ENCODE measurements at places on chromosomes 13 and 19.

- DNase-seq, result no peak
Measured at GRCh38 chr13:44652168-44652567, 76.0 kb upstream of the TSC22D1 start.

DNA sequence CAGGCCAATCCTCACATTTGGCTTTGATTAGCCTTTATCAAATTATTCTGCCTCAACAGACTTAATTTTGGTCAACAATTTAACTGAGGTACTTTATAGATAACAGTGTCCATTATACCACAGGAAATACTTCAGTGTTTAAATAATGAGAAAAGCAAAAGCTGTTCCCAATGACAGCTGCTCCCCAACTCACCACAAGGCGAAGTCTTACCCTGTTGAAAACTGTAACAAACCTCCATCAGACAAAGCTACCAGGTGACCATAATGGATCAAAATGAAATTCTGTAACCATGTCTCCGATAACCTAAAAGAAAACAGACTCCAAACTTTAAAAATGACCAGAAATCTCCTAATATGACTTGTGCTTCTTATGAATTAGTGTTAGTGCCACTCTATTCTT lies 50.3 kb downstream of the ZNF44 start:
- DNase-seq, result no peak

GRCh38 chr19:54209811-54210494 lies 9.3 kb downstream of the RPS9 start:
- peak; percentile 65 for DNase-seq

GRCh38 chr13:73212482-73212881 lies 153.7 kb downstream of the KLF5 start:
- DNase-seq, result no peak

DNA sequence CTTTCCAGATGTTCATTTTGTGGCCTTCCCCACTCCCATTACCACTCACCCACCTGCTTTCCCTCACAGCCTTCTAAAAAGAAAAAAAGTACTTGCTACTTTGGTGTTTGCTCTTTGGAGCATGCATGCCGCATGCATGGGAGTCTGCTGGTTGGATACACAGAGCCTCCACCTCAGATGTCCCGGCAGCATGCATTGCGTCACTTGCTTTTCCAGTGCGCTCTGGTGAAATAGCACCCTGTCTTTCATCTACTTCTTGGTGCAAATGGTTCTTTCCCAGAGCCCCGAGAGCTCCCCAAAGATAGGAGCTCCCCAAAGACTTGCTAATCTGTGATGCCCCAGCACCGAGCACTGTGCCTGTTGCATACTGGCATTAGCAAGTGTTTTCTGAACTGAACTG lies 333.2 kb upstream of the ZNF507 start:
- DNase-seq, result no peak

GRCh38 chr13:112531263-112531794 lies 56.6 kb downstream of the TUBGCP3 start:
- no peak for DNase-seq

DNA sequence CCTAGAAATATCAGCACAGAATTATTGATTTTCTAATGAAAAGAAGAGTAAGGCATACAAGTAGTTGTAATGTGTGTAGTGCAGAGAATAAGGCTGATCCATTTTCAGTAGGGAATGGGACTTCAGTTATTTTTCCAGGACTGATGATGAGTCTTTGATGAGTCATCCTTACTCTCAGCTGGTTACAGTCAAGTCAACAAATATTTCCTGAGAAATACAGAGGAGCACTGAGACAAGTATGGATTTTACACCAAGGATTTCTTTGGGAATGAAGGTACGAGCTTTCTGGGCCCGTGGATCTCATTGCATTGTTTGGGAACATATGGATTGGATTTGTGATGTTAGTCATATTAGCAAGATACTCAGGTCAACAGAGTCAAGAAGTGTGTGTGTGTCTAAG lies 502.7 kb downstream of the FGF9 start:
- DNase-seq, result peak; percentile 68

DNA sequence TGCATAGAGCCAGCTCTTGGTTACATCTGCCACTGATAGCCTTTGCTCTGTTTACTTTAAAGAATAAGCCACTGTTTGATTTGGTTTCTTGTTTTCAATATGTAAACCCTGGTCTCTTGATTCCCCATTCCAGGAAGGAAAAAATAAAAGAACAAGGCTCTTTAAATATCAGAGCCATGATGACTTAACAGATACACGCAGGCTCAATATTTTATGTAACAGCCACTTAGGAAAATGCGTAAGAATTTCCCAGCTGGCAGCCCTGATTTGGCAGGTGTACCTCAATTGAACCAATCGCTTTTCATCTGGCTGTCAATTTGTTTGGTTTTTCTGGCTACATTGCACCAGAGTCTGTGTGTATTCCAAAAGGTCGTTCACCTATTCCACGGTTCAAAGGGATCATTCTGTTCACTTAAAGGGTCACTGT lies 65.6 kb downstream of the IRS2 start:
- DNase-seq, result no peak

GRCh38 chr13:26980099-26981031 lies 191.2 kb downstream of the USP12 start:
- no peak for DNase-seq

Data from SW 1271 (cell line).